ENCODE measurements at places on chromosomes 16 and 17.

- no peak for DNase-seq
Measured at GRCh38 chr17:82188001-82188961, 24.4 kb downstream of the CCDC57 start.

- no peak for DNase-seq
Measured at GRCh38 chr16:81627024-81627423, 152.1 kb upstream of the PLCG2 start.

DNA sequence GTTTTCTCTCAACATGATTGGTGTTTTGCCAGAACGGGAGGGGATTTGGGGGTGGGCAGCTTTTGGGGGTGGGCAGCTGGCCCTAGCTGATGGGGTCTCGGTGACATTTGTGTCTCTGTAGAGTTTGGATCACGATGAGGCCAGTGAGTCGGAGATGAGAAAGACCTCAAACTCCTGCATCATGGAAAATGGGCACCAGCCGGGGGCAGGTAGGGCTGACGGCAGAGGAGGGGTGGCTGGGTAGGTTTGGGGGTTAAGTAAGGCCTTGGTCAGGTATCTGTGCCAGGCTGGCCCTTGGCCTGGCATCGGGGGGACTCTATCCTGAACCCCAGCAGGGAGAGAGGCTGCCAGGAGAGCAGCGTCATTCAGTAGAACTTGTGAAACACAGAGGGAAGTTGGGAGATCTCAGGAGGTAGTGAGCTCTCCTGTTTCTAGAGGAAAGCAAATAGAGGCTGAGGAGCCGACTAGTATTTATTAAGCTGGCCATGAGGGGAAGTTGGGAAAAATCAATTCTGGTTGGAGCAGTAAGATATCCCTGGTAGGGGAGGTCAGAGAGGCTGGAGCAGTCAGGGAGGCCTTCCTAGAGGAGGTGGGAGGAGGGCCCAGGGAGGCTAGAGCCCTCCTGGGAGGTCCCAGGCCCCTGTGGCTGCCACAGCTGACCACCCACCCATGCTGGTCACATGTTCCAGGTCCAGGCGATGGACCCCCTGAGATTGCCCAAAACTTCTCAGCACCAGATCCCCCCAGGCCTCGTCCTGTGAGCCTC, 8.1 kb downstream of the SMTNL2 start:
- no peak for DNase-seq

GRCh38 chr17:63019138-63019873, 53.3 kb downstream of the TANC2 start:
- no peak for DNase-seq

DNA sequence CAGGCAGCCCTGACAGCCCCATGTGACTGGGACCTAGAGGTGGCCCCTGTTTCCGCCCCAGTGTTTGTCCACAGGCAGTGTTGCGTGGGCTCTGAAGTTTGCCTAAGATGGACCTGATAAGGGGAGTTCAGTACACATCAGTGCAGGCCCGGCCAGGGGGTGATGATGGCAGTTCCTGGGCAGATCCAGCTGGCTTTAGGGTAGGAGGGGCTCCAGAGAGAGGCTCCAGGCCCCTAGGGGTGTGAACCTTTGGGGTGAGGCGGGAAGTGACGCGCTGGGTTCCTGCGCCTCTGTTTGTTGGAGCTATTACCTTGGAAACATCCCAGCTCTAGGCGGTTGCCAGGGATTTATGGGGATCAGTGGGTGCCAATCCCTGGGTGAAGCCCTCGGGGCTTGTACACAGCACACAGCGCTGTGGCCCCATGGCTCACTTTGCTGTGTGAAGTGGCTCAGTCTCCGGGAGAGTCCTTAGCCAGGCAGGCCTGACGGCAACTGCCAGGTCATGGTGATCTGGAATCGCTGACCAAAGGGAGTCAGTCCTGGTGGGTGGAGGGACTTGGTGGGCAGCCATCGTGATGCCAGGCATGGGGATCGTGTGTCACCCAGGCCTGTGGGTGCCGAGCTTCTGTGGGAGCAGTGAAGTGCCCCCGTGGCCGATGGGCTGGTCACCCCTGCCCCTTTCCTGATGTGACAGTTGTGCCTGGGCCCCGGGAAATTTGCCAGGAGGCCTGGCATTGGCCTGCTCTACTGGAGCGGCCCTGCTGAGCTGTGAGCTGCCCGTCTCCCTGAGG, 146.1 kb downstream of the SEC14L1 start:
- DNase-seq = no peak

GRCh38 chr16:54944002-54944401, 13.3 kb downstream of the IRX5 start:
- DNase-seq = no peak

- no peak for DNase-seq
Measured at GRCh38 chr17:48162946-48163506, 55.5 kb downstream of the SNX11 start.

GRCh38 chr17:76405607-76405966, 21.2 kb downstream of the SPHK1 start:
- no peak for DNase-seq

DNA sequence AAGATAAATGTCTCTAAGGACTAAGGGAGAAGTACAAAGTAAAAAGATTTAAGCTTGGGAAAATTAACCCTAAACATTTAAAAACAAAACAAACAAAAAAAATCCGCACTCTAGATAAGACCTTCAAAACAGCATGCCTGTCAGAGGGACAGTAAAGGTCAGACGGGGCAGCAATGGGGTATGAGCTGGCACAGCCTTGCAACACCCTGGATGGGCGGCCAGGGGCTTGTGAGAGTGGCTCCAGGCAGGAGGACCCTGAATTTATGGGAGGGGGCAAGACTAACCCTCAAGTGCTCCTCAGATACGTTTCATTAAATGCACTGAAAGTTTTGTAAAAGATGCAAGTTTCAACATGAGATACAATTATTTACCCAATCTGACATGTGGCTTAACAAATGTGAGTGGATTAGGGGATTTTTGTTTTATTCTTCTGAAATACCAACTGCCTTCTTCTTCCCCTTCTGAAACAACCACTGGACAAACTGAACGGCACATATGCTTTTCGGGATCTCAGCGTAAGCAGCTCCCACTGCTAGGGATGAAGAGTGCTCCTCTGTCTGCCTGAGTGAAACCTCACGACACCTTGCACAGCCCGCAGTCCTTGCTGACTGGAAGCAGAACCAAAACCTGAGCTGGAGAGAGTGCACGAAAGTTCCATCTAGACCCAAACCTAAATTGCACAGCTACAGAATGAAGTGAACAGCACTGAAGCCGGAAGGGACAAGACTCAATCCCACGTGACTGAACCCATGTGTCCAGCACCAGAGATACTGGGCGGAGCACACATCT, 128.4 kb downstream of the ANKRD11 start:
- DNase-seq = no peak

DNA sequence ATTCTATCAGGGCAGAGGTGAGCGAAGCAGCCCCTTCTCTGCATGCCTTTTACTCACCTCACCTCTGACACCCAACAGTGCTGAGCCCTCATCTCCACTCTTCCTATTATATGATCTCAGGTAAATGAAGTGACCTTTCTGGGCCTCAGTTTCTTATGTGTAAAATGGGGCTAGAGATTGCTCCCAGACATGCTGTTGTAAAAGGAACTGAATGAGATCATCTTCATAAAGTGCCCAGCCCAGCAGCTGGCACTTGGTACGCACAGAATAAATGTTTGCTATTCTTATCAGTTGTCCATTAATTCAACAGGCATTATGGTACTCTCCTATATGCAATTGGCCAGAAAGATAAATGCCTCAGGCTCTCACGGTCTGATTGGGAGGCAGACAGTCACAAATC, 4.5 kb upstream of the GALK1 start:
- no peak for DNase-seq

Data from stimulated activated CD8-positive, alpha-beta memory T cell treated with anti-CD3 and anti-CD28 coated beads, Interleukin-2, amount 100 ng/mL, for 48 hours (primary cell).